Activated T-cell treated with anti-CD3 and anti-CD28 coated beads, Interleukin-2, amount 50 U/mL, for 4 hours (primary cell): ENCODE measurements at places on chromosomes 3 and 15.

DNA sequence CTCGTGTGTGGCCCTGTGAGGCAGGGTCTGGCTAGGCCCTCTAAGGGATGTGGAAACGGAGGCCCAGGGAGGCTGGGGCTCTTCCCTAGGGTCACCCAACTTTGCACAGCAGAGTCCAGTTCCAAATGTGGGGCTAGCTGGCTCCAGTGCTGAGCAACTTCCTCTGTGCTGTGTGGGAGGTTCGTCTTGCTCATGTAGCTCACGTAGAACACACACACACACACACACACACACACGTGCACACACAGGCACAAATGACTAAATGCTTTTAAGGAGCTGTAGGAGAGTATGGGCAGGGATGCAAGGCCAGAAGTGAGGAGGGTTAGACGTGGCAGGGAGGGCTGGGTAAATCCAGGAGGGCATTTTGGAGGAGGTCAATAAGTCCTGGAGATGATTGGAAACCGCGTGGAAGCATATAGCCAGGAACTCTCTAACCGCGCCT, 213.8 kb downstream of the RPLP1 start:
- DNase-seq: no peak

DNA sequence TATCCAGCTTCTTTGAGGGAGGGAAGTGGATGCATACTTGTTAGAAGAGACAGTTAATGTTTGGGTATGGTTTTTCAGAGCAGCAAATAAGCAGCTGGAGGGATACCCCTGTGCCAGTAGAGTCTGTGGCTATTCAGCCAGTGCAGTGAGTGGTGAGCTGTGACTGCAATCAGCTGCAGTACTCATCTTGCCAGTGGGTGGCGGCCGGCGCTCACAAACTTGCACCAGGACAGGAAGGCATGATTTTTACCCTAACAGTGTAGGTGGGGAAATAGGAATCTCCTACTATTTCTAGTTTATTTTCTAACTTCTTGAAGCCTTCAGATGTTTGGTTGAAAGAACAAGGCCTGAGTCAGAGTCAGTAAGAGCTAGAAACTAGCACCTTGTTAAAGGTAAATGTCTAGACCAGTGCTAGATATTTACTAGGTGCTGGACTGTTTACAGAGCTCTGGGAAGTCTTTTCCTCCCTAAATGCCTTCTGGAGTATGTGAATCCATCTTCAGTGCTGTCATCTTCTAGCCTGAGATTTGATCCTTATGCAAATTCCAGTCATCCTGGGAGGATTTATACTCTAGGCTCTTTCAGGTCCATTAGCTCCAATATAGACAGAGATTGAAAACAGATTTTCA, 23.6 kb downstream of the TIMP4 start:
- peak; percentile 39 for DNase-seq

DNA sequence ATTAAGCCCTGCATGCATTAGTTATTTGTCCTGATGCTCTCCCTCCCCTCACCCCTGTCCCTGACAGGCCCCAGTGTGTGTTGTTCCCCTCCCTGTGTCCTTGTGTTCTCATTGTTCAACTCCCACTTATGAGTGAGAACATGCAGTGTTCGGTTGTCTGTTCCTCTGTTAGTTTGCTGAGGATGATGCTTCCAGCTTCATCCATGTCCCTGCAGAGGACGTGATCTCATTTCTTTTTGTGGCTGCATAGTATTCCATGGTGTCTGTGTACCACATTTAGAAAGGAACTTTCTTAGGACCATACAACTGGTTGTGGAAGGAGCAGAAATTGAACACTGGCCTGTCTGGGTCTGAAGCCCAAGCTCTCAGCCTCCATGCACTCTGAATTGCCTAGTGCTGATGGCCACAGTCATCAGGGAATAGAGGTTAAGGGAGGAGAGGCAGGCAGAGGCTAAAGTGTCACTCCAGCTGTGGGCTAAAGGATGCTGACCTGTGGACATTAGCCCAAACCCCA, 138.5 kb downstream of the FNDC3B start:
- DNase-seq: no peak

DNA sequence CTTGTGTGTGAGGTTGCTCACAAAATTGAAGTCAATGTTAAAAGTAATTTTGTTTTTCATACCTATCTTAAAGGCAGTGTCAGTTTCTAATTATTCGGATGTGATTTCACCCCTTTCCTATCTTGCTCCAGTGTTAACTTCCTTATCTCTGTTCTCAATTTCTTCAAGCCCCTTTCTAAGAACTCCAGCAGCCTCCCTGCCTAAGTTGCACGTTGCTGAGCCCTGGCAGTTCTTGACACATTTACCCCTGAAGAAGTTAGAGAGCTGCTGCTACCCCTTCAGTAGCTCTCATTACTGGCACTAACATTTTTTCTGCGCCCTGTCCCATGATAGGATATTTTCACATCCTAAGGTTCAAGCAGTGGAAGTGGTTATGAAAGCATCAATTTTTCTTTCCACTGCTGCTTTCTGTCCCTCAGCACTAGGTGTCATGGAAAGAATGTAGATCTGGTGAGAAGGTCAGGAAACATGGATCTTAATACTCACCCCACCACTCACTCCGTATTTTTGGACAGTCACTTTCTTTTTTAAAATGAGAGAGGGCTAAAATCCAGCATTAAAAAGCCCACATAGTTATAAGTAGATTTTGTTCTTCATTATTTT, 62.9 kb downstream of the OPA1 start:
- no peak for DNase-seq

DNA sequence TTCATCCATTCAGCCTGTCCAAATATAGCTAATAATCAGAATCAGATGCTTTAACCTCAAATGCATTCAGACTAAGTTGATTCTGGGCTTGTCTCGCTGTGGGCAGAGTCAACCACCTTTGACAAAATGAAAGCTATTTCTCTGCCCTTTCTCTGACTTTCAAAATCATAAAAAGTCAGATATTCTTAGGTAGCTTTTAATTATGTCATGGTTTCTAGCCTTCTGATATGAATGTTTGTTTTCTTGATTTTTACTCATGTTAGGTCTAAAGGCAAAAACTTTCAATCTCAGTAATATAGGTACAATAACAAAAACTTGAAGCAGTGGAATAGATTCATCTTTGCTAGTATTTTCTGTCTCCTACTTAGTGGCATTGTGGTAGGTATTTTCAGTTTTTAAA, 25.3 kb upstream of the C15orf61 start:
- DNase-seq: no peak

DNA sequence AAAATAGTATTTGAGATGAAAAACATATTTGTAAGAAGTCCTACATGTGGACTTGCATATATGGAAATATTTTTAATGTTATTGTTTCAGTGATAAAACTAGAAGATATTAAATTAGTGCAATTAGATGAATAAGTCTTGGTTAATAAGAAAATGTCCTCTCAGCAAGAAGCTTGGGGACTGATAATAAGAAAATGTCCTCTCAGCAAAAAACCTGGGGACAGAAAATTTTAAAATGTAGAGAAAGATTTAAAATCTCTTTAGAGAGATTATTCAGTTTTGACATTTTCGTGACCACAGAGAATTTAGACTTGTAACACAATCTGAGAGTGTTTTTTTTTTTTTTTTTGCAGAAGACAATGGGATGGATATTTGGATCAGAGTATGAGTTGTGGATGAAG, 156.0 kb downstream of the ISL2 start:
- DNase-seq: no peak

GRCh38 chr3:27025718-27026117, 343.5 kb downstream of the NEK10 start:
- DNase-seq: no peak

GRCh38 chr3:124926426-124927101, 8.0 kb downstream of the MUC13 start:
- no peak for DNase-seq

DNA sequence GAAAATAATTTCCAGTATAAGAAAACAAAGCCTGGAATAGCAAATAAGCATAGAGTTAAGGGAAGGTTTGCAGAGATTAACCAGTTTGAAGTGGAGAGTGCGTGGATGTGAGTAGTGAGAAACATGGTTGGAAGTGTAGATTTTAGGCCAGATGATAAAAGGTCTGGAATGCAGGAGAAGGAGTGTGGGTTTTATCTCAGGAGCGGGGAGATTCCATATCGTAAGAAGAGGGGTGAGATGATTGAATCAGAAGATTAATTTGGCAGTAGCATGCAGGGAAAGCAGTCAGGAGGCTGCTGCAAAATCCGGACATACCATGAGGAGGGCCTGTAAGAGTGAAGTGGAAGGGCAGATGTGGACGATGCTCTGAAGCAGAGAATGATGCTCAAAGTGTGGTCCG, 13.7 kb downstream of the PPARG start:
- DNase-seq: no peak

DNA sequence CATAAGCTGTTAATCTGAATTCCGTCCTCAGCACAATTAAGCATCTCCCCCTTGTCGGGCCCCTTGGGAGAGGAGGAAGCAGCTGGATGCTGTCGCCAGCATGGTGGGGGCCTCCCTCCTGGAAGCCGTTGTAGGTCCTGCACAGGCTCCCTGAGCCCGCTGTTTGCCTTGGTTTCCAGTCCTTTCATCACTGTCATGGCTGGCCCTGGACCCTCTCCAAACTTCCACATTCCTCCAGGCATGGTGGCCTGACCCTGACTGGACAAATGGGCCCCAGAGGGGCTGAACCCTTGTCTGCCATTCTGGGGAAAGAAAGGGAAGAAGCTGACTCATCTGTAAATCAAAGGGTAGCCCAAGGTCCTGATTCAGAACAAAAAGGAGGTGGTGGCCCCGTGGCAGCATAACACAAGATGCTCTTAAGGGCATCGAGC, 300.5 kb upstream of the LRRFIP2 start:
- DNase-seq: no peak

DNA sequence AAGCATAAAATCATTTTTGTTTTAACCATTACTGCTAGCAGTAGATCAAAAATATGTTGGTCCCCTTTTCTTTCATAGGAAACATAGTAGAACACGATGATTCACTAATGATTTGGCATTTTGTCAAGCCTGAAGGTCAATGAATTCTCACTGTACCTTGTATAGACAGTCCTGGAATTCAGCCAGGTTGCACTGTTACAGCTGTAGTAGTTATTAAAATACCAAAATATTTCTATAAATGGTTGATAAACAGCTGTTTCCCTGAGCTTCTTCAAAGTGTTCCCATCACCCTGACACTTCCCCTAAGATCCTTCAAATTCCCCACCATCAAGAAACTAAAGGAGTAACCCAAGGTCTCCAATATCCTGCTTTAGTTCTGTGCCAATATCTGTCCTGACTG, 200.9 kb downstream of the ATP8B4 start:
- DNase-seq: no peak

DNA sequence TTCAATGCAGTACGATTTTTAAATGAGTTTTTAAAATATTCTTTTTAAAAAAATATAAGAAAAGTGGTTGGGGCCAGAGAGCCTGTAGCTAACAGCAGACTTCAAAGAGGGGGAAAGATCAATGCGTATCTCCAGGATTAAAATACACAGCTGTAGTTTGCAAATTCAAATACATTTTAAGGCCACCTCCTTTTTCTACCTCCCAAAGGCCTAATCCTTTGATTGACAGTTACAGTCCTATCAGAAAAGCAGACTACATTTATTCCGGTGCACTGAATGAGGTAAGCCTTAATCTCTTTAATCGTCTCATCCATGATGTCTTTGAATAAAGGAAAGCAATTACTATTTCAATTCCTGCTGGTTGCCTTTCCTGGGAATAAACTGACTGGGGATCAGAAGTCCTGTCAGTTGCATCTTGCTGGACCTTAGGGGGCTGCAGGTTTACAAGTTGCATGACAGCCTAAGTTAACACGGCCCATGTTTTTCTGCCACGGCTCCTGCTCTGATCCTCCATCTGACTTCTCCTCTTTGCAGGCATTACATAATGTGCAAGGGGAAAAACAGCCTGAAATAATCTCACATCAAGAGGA, 51.7 kb downstream of the CADPS start:
- DNase-seq: no peak

- no peak for DNase-seq
Observed at GRCh38 chr3:127419182-127419581, 131.3 kb upstream of the PRR20G start.

DNA sequence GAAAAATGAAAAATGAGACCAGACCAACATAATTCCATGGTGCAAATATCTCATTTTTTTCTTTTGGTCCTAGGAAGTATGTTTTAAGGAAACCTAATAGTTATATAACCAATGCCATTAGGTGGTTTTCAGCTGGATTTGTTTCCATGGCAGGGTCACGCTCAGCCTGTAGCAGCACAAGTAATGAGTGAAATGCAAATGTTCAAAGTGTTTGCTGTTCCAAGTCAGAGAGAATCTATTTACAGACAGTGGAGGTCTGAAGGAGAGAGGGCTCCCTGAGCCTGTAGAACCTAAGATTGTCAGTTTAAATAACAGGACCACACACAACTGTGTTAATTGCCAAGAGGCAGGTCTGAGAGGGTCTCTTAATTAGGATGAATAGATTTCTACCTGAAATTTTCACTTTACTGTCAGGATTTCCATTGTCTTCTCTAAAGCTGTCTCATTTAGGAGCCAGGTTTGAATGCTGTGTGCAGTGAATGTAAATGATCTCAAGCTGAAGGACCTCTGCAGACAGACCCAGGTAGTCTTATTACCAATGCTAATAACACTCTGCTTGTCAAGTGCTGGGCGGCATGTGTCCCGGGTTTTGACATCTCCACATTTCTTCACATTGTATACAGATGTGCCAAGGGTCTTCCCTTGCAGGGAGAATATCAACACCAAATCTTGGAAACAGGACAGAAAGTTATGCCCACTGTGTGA, 317.3 kb upstream of the NECTIN3 start:
- no peak for DNase-seq

- no peak for DNase-seq
Observed at GRCh38 chr3:172707967-172708366, 2.9 kb downstream of the NCEH1 start.
